ENCODE measurements at places on chromosomes 6 and 20.

DNA sequence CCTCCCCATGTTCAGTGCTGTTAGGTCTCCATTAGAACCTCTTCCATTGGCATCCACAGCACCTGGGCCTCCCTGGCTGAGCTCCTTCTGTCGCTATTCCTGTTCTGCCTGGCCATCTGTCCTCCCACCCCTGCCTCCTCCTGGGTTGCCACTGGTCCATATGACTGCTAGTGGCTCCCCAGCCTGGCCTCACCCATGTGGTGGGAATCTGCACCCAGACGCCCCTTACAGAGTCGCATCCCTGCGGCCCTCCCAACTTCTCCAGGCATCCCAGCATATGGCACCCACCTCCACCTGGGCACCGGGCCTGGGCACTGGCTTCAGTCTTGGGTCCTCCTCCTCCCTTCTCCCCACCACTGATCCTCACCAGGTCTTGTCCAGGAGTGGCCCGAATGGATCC, 7.7 kb downstream of the CDC25B start:
- no peak for DNase-seq

GRCh38 chr20:22339091-22339881, 245.1 kb downstream of the FOXA2 start:
- DNase-seq = no peak

DNA sequence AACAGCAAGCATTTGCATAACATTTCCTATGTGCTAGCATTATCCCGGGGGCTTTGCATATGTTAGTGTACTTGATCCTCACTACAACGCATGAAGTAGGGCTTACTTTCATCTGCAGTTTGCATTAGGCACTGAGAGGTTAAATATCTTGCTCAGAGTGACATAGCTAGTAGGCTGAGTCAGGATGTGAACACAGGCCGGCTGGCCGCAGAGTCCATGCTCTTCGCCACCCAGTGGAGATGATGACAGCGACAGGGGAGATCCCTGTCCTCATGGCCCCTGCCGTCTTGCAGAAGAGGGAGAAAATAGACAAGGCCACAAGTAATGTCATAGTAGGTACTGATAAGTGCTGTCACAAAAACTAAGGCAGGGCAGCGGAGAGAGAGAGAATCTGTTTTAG, 46.9 kb downstream of the LYRM4 start:
- DNase-seq = no peak

DNA sequence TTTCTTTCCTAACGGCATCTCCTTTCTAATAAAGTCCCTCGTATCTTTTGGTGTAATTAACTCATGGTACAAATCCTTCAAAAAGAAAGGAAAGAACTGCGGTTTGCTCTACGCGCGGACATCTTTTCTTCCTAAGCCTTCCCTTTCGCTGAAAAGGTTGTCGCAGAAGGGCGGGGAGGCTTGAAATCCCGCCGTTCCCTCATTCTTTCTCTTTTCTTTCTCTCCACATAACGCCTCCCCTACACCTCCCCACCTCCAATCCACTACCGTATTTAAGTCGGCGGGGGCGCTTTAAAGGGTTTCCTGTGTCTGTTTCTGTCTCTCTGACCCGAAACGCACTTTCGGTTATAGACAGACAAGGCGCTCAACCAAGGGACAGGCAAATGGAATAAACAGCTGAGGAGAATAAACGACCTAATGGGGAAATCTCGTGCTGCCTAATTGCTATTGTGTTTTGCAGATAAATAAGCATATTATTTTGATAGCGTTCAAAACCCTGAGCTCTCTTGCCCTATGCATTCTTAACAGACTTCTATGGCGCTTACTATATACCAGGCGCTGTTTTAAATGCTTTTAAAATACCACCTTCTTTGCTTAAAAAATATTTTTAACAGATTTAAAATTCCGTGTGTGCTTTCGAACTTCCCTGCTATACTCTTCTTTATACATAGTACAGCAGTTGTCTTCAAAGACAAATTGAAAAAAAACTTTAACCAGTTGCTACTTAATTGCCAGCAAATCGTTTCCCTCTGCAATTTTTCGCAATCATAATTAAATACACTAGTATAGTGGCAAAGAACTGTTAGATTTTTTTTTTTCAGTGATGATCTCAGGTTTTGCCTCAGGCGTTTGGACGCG, 2.5 kb upstream of the HEY2 start:
- peak; percentile 75 for DNase-seq

- DNase-seq = no peak
Observed at GRCh38 chr6:168211681-168212080, 107.9 kb downstream of the DACT2 start.
